NCI-H774 (cell line): ENCODE measurements at places on chromosomes 1 and 21.

DNA sequence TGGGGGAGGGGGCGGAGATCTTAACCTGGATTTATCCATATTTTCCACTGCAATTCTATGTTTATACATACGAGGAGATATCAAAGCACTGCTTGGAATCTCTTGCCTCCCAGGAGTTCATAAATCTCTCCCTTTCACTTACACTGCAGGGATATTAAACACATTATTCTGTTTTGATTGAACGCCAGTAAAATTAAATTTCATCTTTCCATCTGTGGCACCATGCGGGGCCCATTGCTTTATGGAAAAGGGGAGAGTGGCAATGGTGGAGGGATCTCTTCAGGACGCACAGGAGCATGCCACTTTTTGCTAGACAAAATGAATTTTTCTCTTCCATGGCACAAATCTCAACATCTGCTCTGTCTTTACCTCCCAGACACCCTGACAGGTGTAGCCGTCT is 648.0 kb upstream of the PLXNA2 start:
- DNase-seq, result no peak

DNA sequence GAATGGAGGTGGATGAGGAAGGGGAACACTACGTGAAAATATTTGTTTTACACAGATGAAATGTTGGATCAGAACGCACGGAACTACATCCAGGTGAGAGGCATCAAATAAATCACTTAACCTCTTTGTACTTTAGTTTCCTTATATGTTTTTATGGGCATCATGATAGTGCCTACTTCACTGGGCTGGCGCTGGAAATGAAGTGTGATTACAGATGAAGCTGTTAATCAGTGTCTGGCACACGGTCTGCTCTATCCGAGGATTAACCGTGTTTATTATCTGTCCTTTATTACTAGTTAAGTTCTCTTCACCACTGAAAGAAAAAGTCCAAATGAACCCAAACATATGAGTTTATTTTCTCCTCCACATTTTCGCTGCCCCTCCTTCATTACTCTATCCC is 96.0 kb upstream of the TRABD2B start:
- peak; percentile 20 for DNase-seq

DNA sequence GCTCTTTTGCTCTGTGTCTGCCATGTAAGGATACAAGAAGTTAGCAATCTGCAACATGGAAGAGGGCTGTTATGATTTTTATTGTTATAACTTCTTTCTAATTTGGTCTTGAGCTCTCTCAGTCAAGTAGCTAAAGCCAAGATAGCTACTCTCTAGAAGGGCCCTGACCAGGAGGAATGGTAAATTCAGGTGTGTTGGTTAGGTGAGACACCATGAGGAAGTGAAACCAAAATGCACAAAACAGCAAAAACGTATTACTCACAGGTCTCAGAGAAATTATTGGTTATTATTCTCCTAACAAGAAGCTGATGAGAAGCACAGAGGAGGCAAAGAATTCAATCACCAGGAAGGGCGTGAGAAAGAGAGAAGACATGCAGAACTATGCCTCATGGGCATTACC is 51.8 kb upstream of the INSL5 start:
- DNase-seq, result no peak

DNA sequence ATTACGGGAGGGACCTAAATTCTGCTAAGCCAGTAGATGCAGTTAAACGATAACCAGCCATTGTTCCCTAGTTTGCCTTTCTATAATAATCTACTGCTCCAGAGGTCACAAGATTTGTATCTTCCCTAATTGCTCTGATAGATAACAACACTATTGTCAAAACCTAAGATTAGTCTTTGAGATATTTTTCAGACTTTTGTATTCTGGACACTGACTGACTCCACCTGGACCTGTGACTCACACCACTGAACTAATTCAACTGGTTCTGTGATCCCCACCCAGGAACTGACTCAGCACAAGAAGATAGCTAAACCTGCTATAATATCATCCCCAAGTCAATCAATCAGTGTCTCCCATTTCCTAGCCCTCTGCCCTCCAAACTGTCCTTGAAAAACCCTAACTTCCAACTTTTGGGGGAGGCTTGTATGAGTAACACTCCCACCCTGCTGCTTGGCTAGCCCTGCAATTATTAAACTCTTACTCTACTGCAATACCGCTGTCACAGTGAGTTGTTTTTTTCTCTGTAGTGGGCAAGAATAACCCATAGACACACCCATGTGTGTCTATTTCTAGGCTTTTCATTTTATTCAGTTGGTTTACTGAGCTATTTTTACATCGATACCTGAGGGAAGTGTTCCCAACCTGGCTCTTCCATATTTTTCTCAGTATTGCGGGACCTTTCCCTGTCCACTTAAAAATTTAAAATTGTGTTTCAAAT is 11.2 kb downstream of the KIFAP3 start:
- DNase-seq, result no peak

- DNase-seq, result no peak
Measured at GRCh38 chr21:40253112-40253511, 385.9 kb downstream of the PCP4 start.

GRCh38 chr1:106768501-106768900 is 288.0 kb upstream of the PRMT6 start:
- no peak for DNase-seq

GRCh38 chr1:153841463-153841994 is 66.3 kb downstream of the SLC27A3 start:
- no peak for DNase-seq
